ENCODE measurements at places on chromosomes 16 and 17.

DNA sequence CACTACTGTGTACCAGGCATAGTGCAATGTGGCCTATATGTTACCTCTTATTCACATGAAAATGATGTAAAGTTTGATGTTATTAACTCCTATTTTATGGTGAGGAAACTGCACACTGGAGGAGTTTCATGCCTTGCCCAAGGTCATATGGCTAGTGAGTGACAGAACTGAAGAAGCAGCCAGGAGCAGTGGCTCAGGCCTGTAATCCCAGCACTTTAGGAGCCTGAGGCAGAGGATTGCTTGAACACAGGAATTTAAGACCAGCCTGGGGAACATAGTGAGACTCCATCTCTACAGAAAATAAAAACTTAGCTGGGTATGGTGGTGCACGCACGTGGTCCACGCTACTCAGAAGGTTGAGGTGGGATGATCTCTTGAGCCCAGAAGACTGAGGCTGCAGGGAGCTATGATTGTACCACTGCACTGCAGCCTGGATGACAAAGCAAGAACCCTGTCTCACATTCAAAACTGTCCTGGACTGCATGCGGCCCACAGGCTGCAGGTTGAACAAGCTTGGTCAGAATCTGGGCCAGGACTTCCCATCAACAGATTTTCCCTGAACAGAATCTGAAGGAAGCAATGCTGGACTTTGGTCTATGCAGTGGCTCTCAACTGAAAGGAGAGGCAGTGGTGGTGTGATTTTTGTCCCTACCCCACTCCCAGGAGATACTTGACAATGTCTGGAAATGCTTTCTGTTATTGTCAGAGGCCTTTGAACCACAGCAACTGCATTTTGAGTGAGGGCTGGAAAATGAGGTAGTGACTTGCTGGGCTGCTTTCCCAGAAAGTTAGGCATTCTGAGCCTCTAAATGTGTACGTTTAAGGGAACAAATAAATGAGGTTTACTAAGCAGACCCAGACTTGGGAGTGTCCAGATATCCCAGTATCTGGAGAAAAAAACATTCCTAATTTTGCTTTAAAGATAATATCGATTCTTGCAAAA is 479.5 kb downstream of the TMEM114 start:
- no peak for DNase-seq

GRCh38 chr17:44297975-44298374 is 10.4 kb upstream of the RUNDC3A start:
- no peak for DNase-seq

DNA sequence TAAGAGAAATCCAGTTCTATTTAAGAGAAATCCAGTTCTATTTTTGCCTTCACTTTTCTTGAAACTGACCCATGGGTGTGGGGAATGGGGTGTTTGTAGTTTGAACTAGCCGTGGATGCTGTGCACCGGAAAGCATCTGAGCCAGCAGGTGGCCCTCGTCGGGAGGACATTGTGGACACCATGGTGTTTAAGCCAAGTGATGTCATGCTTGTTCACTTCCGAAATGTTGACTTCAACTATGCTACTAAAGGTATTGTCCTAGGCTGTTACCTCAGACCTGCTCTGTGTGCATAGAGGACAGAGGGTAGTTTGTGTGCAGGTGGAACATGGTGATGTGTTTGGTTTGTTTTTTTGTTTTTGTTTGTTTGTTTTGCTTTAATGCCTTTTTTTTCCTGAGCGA is 3.3 kb downstream of the ATXN2L start:
- DNase-seq = no peak

GRCh38 chr16:71834291-71834690 is 11.5 kb upstream of the ATXN1L start:
- no peak for DNase-seq

DNA sequence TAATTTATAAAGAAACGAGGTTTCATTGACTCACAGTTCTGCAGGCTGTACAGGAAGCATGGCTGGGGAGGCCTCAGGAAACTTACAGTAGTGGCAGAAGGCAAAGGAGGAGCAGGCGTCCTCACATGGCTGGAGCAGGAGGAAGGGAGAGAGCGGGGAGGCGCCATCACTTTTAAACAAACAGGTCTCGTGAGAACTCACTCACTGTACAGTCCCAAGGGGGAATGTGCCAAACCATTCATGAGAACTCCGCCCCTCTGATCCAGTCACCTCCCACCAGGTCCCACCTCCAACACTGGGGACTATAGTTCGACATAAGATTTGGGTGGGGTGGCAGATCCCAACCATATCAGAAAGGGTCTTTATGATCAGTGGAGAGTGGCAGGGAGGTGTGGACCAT is 392.4 kb upstream of the TNRC6C start:
- DNase-seq = no peak

GRCh38 chr17:35947156-35947585 is 3.7 kb upstream of the LYZL6 start:
- no peak for DNase-seq

- no peak for DNase-seq
These were observed 20.4 kb downstream of the NFE2L1 start for GRCh38 chr17:48068491-48068961.

- DNase-seq = no peak
These were observed 295.8 kb downstream of the ZFHX3 start for GRCh38 chr16:72752004-72752695.

DNA sequence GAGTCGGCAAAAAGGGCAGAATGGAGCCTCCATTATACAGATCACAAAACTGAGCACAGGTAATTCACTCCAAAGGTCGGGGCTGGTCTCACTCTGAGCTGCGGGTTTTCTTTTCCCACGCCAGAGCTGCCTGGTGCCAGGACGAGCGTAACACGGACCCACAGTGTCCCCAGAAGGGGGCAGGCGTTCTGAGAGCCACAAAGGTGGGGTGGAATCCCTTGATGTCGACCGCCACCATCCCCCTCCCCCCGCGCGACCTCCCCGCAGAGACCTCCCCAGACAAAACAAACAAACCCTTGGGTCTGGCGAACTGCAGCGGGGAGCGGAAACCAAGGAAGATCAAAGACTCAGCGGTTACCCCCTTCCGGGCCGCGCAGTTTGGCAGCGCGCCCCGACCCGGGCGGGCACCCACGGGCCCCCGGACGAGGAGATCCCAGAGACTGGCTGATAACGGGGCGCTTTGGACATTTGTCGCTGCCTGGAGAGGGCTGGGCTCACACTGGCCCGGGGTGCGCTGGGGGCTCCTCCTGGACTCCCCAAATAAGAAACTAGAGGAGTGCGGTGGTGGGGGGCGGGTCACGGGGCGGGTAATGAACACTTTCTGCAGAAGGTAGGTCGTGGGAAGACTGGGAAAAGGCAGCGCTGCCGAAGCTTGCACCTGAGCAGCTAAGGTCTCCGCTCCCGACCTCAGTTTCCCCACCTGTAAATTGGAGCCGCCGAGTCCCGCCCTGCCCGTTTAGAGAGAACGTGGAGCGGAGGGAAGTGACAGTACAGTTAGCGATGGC is 664 bp upstream of the NKD1 start:
- peak; percentile 21 for DNase-seq

- DNase-seq = no peak
These were observed 30.9 kb downstream of the XPO6 start for GRCh38 chr16:28180655-28181460.

GRCh38 chr17:70050931-70051330 is 24.1 kb upstream of the KCNJ16 start:
- no peak for DNase-seq

DNA sequence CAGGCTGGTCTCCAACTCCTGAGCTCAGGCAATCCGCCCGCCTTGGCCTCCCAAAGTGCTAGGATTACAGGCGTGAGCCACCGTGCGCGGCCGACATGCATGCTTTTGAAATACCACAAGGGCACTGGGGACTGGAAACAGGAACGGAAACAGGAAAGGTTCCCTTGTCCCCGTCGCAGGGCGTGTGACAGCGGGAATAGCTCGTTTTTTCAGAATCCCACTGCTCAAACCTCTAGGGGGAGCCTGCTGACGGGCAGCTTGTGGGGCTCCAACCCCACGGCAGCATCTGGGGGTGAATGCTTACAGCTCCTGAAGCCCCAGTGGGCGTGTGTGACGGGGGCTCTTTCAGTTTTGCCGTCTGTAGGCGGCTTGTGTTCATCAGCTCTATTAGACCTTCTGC is 18.8 kb upstream of the ASGR2 start:
- DNase-seq = no peak

DNA sequence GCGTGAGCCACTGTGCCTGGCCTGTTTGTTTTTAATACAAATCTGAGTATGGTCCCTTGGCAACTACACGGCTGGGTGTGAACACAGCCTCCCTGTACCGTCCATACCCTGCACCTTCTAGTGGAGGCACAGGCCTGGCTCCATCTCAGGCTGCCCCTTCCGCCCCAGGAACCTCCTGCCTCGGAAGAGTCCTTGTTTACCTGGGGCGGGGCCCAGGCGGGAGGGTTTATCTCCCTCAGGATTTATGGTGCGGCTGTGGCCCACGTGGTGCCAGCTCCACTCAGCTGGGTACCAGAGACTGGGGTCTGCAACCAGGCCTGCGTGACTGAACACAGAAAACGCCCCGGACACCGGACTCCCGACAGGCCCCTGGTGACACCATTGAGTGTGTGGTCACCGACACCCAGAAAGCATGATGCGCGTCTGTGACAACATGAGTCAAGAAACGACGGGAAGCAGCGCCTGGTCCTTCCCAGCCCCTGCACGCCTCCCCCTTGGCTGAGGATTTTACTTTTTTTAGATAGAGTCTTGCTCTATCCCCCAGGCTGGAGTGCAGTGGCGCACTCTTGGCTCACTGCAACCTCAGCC is 19.0 kb downstream of the UNKL start:
- no peak for DNase-seq

DNA sequence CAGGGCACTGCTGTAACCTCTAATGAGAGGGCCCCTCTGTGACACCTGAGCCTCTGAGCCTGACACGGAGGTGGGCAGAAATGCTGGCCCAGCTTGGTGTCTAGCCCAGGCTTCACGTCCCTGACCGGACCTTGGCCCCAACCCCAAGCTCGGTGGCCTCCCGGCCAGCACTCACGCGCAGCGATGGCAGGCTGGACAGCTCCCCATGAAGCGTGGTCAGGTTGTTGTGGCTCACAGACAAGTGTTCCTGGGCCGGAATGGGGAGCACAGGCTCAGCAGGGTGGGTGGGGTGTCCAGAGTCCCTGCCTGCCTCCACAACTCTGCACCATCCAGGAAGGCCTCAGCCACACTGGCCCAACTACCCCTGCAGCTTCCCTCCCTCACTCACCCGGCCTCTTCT is 2.2 kb downstream of the FLII start:
- no peak for DNase-seq

DNA sequence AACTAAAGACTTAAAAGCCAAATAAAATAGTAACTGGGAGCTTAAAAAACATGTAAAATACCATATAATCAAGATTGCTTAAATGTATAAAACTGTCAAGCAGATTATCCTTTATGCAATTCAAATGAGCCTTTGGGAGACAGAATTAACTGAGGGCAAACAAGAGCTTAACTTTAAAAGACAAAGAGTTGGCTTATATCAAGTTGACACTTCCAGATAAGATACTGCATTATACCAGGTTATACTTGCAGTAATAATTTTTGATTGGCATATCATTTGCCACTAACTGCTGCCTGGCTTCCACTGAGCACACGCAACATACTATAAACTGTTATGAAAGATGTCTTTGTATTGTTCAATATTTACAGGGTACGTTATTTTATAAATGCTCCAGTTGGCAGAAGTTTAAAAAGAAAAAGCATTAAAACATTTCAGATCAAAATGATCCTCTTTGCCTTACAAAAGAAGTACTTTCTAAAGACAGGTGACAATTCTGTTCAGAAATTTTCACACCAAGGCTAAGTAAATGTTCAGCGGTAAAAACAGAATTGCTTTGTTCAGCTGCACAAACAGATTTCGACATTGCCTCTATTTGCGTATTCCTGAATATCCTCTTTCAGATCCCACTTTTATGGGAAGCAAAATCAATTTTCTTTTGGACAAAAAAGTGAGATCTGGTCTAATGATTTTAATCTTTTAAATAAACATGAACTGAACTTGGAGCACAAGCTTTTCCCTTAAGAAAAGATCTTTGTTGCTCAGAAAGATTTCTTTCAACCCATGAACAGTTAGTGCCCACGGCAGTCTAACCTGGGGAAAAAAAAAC is 50.7 kb downstream of the TOX3 start:
- DNase-seq = no peak

- no peak for DNase-seq
These were observed 5.6 kb downstream of the SBK1 start for GRCh38 chr16:28297784-28298510.

DNA sequence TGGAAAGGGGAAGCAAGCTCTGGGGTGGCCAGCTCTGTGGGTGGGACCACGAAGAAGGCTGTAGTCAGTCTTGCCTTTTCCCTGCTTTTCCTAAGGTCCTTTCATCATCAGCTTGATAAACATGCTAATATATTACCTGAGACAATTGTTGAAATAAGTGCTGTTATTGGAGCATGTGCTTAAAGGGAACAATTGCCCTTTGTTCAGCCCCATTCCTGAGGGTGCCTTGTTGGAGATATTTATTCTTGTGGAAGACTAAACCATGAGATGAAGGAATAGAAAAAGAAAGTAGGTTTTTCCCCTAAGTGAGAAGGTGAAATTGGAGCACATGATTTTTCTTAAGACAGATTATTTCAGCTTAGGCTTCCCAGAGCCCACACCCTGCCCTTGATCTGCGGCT is 7.8 kb downstream of the TMEM98 start:
- DNase-seq = no peak

DNA sequence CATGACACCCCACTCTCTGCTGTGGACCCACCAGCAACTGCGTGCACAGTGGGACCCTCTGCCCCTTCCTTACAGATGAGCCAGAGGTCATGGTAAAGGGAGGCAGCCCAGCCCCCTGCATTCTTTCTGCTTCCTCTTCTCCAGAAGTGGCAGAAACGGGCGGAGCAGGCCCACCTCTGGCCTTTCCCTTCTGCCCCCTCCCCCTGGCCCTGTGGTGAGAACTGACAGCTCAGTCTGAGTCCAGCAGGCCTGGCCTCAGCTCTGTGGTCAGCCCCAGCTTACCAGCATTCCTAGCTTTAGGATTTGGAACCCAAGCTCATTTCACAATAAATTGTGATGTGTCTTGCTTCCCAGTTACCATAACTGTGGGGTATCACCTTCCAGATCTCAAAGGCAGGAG is 4.8 kb upstream of the ANKRD11 start:
- no peak for DNase-seq

DNA sequence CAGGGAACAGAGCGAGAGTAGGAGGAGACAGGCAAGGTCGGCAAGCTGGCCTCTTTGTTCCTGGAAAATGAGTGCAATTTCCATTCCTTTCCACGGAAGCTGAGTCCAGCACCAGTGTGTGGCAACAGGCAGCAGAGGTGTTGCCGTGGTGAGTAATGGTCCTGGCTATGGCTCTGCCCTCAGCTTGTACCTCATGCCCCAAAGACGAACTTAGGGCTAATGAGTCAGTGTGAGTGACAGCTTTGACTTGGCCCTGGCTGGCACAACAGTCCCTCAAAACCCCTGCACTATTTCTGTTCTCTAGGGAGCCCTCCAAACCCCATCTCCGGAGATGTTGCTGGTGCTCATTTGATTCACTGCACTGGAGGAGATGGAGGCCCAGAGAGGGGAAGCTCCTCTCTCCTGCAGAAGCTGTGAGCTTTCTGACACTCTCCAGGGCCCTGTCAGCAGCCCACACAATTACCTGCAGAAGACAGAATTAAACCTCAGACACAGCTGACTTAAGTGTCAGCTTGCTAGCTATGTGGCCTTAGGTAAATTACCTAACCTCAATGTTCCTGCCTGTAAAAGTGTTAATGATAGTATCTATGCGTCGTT is 129.9 kb downstream of the TMEM132E start:
- DNase-seq = no peak

- DNase-seq = no peak
These were observed 78.3 kb downstream of the RMI2 start for GRCh38 chr16:11423315-11424117.

Data from stimulated activated CD4-positive, alpha-beta T cell treated with anti-CD3 and anti-CD28 coated beads, Interleukin-1b, Interleukin-23, amount 100 ng/mL, for 1 hour (primary cell).